Vagina (tissue), 2 donors: ENCODE measurements at places on chromosomes 1 and 21.

GRCh38 chr1:86846164-86846647 lies 67.7 kb downstream of the SELENOF start:
- no peak for DNase-seq

DNA sequence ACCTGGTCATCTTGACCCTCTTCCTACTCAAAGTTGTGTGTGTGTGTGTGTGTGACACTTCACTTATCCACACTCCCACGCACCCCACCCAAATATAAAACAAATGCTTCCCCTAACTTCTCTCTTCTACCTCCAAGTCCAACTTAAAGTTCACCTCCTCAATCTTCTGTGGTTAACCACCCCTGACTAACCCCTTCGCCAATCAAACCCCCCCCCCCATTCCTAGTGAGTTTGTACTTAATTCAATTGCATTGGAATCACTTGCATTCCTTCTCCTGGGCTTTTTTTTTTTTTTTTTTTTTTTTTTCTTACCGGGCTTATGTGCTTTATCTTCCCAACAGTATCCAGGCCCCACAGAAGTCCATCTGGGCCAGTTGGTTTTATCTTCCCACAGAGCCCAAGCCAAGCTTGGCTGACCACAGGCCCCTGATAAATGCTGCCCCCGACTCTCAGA lies 78.4 kb downstream of the CD58 start:
- DNase-seq: no peak

- no peak for DNase-seq
Observed at GRCh38 chr1:219121679-219122078, 52.0 kb upstream of the LYPLAL1 start.

- no peak for DNase-seq
Observed at GRCh38 chr1:2543543-2544092, 12.6 kb upstream of the TNFRSF14 start.

GRCh38 chr21:31558189-31558961 lies 101.1 kb upstream of the SOD1 start:
- DNase-seq: no peak

DNA sequence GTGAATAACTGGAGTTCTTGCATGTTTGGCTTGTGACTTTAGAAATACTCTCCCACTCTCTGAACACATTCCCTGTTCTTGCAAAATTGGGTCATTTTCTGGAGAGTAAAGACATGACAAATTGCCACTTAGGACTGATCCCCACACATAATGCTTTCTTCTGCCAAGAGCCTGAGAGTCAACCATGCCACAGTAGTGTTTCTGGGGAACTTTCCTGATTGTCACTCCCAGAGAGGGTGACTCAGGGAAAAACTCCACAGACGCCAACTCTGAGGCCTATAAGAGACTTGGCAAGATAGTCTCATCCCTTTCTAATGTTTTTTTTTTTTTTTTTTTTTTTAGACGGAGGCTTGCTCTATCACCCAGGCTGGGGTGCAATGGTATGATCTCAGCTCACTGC lies 157.8 kb downstream of the ATG4C start:
- no peak for DNase-seq

DNA sequence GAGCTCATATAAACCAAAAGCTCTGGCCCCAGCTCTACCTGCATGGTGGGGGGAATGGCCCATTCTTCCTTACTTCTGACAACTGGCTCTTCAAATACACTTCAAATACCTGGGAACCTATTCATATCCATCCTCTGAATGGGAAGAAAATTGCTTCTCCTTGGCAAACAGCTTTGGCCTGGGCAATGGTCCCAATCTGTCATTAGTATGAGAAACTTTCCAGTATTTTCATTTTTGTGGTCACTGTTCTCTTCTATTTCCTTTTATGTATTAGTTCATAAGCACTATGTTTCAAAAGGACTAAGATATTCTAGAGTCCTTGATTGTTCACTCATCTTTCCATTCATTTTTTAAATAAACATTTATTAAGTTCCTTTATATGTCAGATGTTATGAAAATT lies 5.2 kb upstream of the HSD3B2 start:
- no peak for DNase-seq

GRCh38 chr1:23591460-23592208 lies 32.3 kb upstream of the ID3 start:
- DNase-seq: no peak

- no peak for DNase-seq
Observed at GRCh38 chr1:208172423-208173145, 71.6 kb downstream of the PLXNA2 start.

DNA sequence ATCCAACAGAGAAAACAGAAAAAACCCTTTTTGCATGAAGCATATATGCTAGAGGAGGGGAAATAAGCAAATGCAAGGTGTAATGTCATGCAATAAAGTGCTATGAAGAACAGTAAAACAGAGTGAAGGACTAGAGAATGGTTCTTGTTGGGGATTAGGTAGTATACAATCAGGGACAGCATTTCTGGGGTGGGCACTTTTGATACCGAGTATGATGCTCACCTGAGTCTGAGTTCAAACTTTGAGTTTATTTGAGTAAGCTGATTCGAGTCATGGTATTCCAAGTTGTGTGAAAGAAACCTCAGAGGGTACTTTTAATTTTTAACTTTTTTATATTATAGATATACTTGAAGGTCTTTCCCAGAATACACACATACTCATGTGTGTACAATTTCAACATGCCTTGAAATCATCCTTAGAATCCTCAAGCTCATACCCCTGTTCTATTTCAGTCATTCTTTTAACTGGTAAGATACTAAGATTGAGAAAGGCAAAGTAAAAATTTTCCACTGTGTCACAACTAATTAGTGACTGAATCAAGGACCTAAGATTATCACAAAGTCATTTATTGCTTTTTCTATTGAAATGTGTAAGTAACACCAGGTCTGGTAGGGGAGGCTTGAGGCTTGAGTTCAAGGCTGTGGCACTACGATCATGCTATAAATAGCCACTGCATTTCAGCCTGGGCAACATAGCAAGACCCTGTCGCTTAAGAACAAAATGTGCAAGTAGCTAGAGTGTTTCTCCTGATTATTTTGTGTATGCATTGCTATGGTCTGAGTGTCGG lies 12.1 kb downstream of the LRRC8B start:
- no peak for DNase-seq

- no peak for DNase-seq
Observed at GRCh38 chr1:186806477-186806876, 22.3 kb upstream of the PLA2G4A start.

DNA sequence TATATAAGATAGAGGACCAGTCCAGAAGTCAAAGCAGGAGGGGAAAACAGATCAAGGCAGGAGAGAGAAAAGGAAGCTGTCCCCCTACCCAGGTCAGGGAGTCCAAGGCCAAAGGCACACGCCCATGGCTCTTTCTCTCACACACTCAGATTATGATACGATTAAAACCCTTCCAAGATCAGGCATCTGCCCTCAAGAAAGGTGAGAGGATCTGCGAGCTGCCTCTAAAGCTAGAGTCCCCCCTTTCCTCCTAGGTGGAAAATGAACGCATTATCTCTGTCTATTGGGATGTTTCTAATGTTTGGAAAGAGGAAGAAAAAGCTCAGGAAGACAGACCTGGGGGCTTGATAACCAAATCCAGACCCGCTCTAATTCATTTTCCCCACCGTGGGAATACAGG lies 7.6 kb downstream of the PAFAH2 start:
- DNase-seq: no peak

DNA sequence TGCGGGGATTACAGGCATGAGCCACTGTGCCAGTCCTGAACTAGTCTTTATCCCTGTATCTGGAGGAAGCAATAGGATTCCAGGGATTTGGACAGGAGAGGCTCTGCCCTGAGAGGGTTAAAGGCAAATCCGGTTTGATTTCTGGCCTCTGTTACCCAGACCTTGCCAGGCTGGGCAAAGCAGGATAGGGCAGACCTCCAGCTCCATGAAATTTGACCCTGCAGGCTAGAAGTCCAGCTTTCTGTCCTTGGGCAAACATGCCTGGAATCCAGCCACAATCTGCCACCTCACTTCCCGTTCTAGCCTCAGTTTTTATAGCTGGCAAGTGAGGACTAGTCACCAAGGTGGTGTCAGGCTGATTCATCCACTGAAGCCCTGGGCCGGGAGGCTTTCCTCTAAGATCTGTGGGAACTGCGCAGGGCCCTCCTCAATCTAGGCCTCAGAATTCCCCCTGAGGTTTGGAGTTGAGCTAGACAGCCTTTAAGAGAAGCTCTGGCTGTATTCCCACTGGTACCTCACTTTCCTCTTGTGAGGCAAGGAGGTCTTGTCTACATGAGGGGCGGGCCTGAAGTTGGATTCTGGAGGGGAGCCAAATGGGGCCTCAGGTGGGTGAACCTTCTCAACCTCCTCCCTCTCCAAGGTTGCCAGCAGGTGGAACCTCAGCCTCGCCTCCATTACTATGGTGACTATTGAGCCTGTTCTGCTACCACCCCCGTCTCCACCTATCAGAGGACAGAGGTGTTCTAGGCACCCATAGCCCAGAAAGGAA lies 7.0 kb upstream of the P3R3URF start:
- DNase-seq: no peak

DNA sequence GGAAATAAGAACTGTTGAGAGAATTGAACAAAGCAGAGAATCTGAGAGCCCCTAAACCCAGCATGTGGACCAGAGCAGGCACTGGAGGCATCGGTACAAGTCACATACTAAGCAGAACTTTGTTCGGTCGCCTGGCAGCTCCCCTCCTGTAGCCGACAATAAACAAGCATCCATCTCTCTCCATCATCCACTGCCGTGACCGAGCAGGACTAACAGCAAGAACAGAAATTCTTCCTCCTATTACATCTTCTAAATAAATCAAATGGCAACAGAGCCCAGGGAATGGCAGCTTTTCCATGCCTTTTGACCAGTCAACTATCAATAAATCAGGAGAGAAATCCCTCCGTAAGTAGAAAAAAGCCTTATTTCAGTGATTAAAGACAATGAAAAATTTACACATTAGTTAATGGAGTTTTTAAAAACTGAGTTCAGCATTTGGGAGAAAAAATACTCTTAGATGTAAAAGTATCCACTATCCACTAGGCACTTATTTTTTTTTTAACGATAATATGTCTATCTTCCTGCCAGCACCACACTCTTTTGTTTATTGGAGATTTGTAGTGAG lies 36.5 kb downstream of the PTPN14 start:
- no peak for DNase-seq

GRCh38 chr21:36166705-36167104 lies 10.1 kb downstream of the DOP1B start:
- no peak for DNase-seq

- DNase-seq: no peak
Observed at GRCh38 chr21:16870103-16870502, 642.7 kb upstream of the CXADR start.

- no peak for DNase-seq
Observed at GRCh38 chr1:87733386-87733785, 404.7 kb downstream of the LMO4 start.

DNA sequence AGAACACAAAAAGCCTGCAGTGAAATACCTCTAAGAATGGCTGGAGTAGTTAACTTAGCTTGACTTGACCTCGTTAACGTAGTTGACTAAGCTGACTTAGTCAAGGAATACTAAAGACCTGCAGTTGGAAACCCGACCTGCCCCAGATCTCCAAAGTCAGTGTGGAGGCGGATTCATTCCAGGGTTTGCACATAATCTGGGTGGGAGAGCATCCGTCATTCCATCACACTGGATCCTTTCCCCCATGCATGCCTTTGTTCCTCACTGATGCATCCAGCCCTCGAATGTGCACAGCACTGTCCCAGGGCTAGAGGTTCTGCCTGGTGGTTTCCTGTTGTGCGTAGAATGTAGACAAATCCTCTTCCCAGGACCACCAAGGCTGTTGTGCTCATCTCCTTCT lies 76.4 kb downstream of the KCNN3 start:
- DNase-seq: no peak

GRCh38 chr1:163844459-163844858 lies 522.7 kb downstream of the NUF2 start:
- DNase-seq: no peak

DNA sequence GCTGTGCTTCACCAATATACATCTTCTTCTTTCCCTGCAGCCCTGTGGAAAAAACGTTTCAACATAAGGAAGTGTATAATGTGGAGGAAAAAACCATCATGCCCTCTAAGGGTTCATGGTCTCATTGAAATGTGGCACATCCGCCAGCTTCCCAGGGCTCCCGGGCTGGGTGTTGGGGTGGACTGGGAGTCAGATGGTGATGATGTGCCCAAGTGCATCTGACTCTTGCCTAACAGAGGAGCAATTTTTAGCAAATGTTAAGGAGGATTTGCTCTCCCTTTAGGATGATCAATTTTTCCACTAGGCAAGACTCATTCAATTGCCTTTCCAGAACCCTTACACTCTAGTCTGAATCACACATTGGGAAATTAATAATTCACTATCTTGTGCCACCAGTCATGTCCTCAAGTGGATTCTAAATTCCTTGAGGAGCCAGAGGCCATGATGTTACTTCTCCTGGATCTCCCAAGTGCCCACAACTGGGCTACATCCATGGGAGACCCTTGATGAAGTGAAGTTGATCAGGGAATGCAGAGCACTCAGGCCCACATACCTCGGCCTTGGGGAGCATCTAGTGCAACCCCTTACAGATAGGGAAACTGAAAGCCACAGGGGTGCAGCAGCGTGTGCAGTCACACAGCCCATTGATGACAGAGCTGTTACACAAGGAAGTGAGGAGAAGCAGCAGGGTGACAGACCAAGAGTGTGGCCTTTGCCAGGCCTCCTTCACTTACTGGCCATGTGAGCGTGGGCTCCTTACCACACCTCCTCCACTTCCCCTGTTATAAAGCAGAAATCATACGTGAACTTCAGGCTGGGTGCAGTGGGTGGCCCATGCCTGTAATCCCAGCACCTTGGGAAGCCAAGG lies 100.0 kb upstream of the SLC44A3 start:
- no peak for DNase-seq

- DNase-seq: no peak
Observed at GRCh38 chr21:37130971-37131370, 57.9 kb downstream of the TTC3 start.

- no peak for DNase-seq
Observed at GRCh38 chr1:16061266-16061665, 12.2 kb downstream of the FAM131C start.

DNA sequence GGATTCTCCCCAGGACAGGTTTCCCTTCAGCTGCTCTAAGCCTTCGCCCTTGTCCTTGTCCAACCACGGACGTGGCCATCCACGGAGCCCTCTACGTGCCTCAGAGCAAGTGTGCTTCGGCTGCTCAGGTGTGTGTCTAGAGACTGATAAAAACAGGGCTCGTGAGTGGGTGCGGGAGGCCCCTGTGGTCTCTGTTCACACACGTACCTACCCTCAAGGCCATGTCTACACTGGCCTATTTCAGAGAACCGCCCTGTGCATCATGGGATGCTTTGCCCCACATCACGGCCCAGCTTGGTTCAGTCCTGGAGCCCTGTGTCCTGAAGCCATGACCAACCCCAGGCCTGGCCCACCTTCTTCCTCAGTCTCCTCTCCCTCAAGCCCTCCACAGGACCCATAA lies 24.6 kb upstream of the RUNX3 start:
- DNase-seq: no peak
